Type B pancreatic cell (in vitro differentiated cells): ENCODE measurements at places on chromosomes 3 and 15. TPM values are rescaled to one million over a fixed set of nuclear protein-coding genes. Genes with fewer than 3 reads are reported as not detected.

GRCh38 chr3:4615750-4616149 is 122.6 kb downstream of the ITPR1 start:
- DNase-seq = no peak

The CD200R1 gene
- total RNA-seq = 2.1 and 4.5 TPM in 2 replicates

The SELENOT gene
- total RNA-seq = 73.8 and 92.7 TPM in 2 replicates

- no peak for DNase-seq
Measured at GRCh38 chr3:31167666-31168065, 273.2 kb upstream of the GADL1 start.

DNA sequence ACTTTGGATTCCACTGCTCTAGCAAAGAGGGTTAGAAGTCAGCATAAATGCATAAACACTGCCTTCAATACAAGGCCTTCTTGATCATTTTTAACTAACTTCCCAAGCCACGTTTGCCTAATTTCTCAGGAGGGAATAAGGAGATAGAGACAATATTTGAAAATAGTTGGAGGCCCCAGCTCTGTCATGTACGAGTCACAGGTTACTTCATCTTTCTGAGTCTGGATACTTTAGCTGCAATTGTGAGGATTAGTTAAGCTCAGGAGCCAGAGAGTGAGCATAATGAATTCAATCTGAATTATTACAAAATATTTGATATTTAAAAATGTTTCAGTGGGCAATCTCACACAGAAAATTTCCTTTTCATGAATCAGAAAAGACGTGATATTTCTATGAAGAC is 298.9 kb downstream of the SHOX2 start:
- no peak for DNase-seq

- no peak for DNase-seq
Measured at GRCh38 chr3:71551311-71551919, 32.1 kb downstream of the FOXP1 start.

DNA sequence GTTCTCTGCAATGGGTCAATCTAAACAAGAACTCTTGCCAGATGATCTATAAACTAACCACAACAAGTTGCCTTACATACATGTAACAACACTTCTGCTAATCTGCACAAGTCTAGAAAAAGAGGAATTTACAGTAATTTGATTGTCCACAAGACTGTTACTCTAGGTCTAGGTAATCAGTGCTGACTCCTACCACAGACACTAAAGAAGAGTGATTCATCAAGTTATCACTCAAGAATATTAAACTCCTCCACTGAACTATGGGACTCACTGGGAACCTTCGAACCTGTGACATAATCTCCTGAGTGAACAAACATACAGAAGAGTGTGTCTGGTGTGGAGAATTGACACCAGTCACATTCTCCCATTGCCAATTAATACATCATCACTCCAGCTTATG is 138.3 kb downstream of the ANXA2 start:
- no peak for DNase-seq

GRCh38 chr15:101652786-101653430 is 727 bp upstream of the TM2D3 start:
- DNase-seq = no peak

The FBN1 gene
- 7.9 and 58.4 TPM in 2 replicates for total RNA-seq

- no peak for DNase-seq
Measured at GRCh38 chr3:195094191-195094921, 176.6 kb downstream of the XXYLT1 start.

- no peak for DNase-seq
Measured at GRCh38 chr3:178324356-178324755, 211.9 kb upstream of the KCNMB2 start.

- no peak for DNase-seq
Measured at GRCh38 chr3:152269056-152269830, 514 bp downstream of the MBNL1 start.

The GPD1L gene
- 17.5 and 17.8 TPM in 2 replicates for total RNA-seq

DNA sequence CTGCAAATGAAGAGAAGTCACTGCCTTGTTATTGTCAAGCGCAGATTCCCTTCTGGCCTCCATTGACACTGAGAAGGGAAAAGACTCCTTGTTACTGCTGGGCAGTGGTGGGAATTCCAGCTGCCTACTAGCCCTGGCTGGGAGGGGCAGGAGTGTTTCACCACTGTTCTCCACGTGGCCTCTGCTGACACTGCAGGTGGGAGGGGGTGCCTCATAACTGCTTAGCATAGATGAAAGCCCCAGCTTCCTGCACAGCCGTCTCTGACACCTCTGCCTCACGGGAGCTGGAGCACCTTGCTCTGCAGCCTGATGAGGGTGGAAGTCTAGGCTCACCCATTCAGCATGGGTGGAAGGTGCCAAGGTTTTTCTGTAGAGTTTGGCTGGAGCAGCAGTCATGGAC is 52.1 kb downstream of the TM2D3 start:
- DNase-seq = no peak

GRCh38 chr3:46677411-46677726 is 16.1 kb downstream of the ALS2CL start:
- no peak for DNase-seq

DNA sequence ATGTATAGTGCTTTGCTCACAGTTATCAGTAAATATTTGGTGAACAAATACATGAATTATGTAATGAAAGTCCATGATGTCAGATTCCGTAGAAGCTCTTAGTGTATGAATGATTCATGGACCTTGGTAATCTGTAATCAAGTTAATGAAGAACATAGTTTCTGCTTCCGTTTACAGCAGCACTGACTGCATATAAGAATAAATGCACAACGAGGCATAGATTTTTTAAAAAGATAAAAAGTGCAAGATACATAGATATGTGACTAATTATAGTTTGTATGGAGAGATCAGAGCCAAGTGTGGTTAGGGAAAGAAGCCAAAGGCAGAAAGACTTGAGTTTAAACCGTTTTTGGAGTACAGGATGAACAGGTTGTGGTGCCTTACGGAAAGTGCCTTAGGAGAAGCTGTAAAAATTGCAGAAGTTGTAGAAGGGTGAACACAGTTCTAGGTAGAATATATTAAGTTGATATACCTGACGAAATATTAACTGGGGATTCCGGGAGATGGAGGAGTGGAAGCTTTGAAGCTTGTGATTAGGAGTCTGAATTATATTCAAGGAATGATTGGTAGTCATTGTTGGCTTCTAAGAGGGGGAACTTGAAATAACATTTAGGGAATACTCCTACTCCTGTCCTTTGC is 293.1 kb downstream of the NLGN1 start:
- DNase-seq = no peak

DNA sequence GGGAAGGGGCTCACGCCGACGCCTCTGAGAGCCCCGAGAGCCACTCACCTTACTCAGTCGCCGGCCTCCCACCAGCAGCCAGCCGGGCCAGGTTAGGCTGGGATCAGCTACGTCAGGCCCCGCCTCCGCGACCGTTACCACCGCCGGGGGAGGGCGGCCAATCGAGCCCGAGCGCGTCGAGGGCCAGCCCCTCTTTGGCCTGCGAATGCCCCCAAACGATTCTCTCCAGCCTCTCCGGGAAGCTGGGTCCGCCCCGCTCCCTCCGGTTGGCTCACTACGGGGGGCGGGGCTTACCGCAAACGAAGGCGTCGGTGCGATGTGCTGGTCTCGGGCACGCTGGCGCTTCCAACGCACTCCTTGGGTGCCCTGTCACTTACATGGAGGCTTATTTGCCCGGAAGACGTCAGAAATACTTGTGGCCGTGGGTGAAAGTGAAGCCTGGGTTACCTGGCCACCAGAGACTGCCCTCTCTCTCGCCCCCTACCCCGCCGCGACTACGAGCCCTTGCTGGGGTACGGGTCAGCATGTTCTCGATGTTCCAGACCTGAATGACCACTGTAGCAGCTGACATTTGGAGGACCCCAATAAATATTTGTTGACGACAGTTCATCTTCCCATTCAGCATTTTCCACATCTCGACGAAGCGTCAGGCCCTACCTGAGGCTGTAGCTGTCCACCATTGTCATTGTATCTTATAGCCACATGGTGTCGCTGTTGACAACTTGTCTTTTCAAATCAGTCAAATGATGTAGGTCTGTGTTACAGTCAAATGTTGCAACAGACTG is at the start of gene CEP70:
CEP70 (minus strand) TSS at position 111 of the 785 bp plus-strand sequence. CDS start 21,333 bp downstream, outside the sequence.
- peak; percentile 94 for DNase-seq

The ITPKA gene
- total RNA-seq = 1.5 and 1.9 TPM in 2 replicates

GRCh38 chr3:81998139-81998755 is 236.8 kb upstream of the GBE1 start:
- no peak for DNase-seq

DNA sequence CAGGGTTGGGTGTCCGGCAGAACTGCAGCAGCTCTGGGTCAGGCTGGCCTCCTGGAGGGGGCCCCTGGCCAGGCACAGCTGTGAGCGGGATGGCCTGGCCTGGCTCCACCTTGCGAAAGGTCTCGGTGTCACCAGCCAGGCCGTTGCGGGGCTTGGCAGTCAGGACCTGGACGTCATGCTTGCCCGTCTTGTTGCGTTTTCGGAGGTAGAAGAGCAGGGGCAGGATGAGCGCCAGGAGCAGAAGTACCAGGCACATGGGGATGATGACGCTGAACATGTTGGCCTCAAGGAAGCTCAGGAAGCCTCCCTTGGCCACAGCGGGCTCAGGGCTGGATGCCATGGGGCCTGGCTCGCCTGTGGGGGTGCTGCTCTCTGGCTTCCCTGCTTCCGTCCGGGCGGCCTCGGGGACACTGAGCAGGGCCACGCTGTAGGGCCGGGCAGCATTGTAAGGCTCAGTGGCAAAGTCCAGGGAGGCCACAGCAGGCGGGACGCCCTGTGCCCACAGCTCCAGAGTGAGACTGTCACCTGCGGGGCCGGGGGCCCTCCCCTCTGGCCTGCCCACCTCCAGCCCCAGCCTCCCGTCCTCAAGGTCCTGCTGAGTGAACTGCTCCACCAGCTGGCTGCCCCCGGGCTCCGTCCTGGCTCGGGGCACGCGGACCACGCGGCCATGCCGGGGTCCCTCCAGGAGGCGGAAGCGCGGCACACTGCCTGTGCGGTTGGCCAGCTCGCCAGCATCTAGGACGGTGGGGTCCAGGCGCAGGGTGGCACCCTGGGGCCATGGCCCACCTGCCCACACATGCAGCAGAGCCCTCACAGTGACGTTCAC is 28.1 kb downstream of the SNX33 start:
- DNase-seq = no peak

- DNase-seq = no peak
Measured at GRCh38 chr3:64612082-64612860, 75.5 kb downstream of the ADAMTS9 start.

DNA sequence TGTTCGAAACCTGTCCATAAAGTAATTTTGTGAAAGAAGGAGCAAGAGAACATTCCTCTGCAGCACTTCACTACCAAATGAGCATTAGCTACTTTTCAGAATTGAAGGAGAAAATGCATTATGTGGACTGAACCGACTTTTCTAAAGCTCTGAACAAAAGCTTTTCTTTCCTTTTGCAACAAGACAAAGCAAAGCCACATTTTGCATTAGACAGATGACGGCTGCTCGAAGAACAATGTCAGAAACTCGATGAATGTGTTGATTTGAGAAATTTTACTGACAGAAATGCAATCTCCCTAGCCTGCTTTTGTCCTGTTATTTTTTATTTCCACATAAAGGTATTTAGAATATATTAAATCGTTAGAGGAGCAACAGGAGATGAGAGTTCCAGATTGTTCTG is 44.4 kb downstream of the AGTR1 start:
- no peak for DNase-seq

GRCh38 chr3:112767177-112767576 is 79.5 kb downstream of the CD200R1L start:
- DNase-seq = no peak

DNA sequence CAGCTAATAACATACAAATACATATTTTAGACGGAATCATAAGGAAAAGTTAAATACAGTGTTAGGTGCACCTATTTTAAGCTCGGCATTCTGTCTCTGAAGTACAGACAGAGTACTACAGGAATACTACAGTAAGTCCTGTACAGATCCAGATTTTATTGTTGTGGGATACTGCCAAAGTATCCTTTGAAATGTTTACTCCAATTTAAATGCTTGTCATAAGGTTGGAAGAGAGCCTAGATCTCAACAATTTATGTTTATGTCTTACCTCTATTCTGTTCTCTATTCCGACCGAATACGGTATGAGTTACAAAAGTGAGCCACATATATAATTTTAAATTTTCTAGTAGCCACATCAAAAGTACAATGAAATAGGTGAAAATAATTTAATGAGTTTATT is 25.3 kb downstream of the PLD1 start:
- DNase-seq = no peak

The CLEC3B gene
- total RNA-seq = 0.43 and 1.2 TPM in 2 replicates

The TERC gene
- 2.3 and 11.7 TPM in 2 replicates for total RNA-seq

DNA sequence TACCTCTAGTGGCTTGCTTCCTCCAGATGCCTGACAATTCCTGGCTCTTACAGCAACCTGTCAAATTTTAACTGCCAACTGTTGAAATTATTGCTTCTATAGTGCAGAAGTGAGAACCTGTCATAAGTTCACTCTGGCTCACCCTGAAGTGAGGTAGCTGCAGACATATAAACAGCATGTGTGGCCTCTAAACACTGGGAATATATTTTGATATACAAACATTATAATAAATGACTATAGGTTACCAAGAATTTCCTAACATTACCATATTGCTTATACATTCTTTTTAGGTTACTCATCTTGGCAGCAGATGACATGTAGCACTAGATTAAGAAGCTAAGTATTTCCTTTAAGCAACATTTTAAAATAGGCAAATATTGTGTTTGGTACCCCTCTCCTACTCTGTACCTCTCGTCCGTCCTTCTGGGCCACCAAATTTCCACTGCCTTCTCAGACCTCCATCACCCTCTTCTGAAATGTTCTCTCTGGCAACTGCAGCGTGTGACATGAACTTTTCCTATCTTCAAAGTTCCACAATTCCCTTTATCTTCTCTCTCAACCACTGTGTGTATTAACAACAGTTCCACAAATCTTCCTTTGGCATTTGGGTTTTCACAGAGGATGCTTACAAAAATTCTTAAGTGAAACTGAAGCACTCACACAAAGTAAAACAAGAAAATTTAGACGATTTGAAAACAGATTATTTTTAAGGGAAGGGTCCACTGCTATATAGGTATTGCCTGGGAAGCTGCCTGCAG is 15.3 kb upstream of the XXYLT1 start:
- no peak for DNase-seq
